ENCODE measurements at places on chromosomes 2 and 18.

DNA sequence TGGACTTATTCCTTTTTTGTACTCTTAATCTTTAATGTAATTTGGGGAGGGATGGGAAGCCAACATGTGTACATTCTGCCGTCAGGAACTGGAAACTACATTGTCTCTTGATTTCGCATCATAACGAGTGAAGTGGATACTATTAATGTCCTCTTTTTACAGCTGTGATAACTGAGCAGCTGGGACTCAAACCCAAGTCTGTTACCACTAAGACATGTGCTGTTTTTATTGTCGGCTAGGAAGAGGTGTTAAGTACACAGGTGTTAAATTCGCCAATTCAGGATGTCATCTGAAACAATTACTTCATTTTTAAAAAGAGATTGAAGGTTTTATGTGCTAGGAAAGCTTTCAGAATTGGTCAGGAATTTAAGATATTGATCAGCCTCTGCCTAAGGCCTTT lies 6.9 kb downstream of the GMCL1 start:
- DNase-seq = no peak

DNA sequence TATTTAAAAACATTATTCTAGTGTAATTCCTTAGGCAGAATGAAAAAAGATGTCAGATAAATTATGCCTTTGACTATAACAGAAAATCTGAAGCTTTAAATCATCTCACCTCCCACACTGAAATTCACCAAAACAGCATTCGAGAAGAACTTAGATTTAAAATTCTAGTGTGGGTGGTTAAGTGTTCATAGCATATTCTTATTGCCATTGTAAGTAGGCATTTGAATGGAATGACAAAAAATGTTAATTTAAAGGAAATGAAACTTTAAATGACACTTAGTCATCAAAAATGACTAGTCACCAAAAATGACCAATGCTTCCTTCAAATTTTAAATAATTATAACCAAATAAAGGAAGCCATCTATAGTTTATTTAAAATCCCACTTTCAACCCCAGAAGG lies 7.0 kb upstream of the ZNF407 start:
- no peak for DNase-seq

DNA sequence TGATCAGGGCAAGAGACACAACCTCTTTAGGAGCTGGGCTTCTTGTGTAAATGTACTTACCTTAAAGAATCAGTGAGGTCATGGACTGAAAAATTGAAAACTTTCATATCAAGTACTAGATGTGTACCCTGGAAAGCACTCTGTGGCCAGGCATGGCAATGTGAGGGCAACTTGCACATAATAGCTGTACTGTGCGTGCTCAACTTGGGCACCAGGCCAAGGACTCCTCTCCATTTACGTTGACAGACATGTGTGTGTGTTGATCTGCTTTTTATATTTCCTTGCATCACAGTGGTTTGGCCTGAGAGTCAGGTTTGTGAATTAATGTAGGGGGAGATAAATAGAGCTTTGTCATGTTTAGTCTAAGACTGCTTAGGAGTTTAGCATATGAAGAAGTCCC lies 669.5 kb upstream of the REG3G start:
- DNase-seq = no peak

GRCh38 chr2:64675860-64676259 lies 22.1 kb upstream of the SERTAD2 start:
- peak; percentile 84 for DNase-seq

DNA sequence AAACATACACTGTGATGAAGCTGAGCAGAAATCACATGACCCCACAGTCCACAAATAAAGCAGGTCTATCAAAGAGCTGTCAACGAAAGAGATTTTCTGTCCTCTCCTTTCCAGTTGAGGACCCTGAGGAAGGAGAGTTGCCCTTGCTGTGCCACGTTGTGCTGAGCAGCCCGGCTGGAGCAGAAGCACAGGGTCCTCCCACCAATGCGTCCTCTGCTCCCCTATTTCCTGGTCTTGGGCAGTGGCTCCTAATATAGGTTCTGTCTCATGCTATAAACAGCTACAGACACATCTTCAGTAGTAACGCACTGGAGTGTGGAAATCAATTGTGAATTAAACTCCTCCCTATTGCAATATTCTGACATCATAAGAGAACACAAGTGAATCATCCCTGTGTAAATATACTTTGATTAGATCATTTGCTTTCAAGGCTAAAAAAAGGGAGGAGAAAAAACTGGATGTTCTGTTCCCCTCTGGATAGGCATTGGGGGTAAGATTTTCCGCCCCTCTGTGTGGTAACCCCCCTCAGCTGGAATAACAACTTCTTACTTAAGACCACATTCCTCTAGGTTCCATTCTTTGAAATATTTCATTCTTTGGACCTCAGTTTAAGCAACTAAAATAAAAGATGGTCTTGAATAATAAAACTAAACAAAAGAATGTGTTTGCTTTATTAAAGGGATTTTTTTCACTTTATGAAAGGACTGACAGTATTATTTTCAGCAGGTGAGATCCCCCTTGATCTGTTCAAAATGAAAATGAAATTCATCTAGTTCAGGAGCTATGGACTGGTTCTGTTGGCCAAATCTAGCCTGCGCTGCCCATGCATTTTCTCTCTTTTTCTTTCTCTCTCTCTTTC lies 8.3 kb upstream of the RHOB start:
- peak; percentile 1 for DNase-seq

DNA sequence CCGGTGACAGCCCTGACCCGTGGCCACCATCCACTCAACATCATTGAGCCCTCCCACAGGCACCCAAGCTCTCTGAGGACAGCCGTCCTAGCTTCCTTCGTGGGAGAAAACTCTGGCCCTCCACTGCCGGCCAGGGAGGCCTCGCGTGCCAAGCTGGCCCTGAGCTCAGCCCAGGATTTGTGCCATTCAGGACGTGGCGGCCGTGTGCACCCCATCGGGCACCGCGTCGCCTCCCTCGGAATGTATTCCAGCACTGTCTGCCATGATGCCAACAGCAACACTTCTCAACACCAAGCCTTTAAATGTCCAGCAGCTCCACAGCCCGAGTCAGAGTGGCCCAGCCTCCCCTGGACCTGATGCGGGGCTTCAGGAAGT lies 35.7 kb downstream of the ZNF516 start:
- peak; percentile 0 for DNase-seq

- DNase-seq = no peak
These were observed 38.5 kb downstream of the REV1 start for GRCh38 chr2:99451280-99451679.

GRCh38 chr2:215933151-215933550 lies 80.2 kb downstream of the MREG start:
- DNase-seq = no peak

GRCh38 chr2:67018301-67018700 lies 378.8 kb upstream of the ETAA1 start:
- no peak for DNase-seq

- DNase-seq = no peak
These were observed 253.2 kb upstream of the RAB12 start for GRCh38 chr18:8356001-8356400.

DNA sequence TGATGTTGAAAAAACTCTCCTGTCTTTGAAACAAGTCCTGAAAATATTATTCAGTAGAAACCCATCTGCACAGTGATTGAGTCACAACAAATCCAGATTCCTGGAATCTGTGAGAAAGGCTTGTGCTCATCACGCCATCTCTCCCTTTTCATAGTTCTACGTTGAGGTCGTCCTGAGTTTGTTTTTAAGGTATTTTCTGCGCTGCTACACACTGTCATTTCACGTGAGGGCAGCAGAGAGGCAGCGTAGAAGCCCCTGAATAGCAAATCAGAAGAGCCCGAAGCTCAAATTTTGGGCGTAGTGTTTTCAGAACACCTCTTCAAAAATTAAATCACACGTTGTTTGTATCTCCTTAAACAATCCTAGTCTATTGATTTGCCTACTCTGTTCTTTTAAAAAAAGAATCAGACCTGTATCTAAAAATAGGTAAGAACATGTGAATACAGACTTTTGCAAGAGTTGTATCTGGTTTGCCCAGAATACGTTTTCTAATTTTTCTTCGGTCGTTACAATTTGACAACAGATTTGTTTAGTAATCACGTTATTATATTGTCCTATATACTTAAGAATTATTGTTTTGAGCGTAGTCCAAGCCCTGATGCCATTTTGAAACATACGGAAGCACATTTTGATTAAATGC lies 61.6 kb upstream of the SLC38A11 start:
- DNase-seq = no peak

DNA sequence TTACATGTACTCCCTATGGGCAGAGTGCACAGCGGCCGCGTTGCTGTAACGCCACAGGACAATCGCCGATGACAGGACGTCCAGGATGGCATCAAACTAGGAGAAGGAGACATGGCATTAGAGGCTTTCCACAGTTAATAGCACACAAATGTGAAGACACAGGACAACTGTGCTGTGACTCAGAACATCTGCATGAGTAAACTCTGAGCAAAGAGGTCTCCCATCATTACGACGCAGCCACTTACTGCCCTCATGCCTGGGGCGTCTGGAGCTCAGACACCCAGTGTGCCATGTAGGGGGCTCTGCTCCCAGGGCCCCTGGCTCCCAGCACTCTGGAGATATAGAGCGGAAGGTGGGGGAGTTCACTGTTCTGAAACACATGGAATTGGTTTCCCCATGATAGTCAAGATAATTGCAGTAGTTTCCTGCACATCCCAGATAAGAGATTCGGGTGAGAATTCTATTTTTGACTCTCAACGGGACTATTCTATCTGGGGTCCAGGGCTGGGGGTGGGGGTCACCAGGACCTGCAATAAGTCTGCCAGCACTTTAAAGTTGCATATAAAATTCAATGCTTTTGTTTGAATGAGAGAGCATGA lies 168.1 kb downstream of the TMEM163 start:
- DNase-seq = no peak

DNA sequence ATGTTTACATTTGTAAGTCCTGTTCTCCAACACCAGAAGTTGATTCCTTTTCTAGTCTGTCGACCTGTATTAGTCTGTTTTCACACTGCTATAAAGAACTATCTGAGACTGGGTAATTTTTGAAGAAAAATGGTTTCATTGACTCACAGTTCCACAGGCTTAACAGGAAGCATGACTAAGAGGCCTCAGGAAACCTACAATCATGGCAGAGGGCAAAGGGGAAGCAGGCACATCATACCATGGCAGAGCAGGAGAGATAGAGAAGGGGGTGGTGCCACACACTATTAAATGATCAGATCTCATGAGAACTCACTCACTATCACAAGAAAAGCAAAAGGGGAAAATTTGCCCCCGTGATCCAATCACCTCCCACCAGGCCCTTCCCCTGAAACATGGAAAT lies 112.8 kb upstream of the MAP3K20 start:
- no peak for DNase-seq

GRCh38 chr2:74347303-74347702 lies 4.1 kb upstream of the SLC4A5 start:
- no peak for DNase-seq

- peak; percentile 59 for DNase-seq
These were observed 34.4 kb downstream of the PLEKHA3 start for GRCh38 chr2:178514664-178515063.

Measured in activated T-cell treated with anti-CD3 and anti-CD28 coated beads, Interleukin-2, amount 50 U/mL, for 48 hours (primary cell).